ENCODE measurements at places on chromosomes 3 and 15.

- DNase-seq = no peak
These were observed 70.8 kb downstream of the TMCC1 start for GRCh38 chr3:129822679-129823078.

DNA sequence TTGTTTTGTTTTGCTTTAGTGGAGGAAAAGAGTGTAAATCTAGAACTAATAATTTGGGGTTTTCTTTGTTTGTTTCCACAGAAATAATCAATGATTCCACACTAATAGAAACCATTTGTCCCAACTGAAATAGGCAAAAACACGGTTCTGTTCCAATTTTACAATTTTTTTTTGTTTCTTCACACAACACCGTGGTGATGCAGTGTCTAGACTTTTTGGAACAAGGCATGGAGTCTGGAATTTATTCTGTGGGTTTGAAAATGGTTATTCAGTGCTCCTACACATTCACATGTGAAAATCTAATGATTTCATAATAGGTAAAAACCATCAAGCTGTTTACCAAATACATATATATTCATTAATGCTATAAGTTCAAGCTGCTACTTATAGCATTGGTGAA lies 629.0 kb upstream of the TGFBR2 start:
- no peak for DNase-seq

DNA sequence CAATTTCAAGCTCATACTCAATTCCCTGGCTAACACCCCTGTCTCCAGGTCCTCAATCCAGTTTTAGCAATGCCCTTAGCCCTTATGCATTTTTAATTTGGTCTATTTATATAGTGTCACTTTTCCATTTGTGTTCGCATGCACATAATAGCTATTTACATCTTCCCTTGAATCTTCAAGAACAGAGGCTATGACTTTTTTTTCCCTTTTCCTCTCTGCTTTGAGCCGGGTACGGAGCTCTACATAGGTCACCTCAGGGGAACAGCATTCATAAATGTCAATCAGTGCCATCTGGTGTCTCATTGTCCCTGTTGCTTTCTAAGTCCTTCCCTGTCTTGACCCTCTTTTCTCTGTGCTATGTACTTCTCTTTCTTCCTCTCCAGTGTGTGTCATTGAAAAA lies 26.5 kb upstream of the ACTC1 start:
- DNase-seq = no peak

GRCh38 chr15:47674586-47675232 lies 42.6 kb upstream of the SEMA6D start:
- no peak for DNase-seq

- DNase-seq = no peak
These were observed 297.1 kb upstream of the RARB start for GRCh38 chr3:25130724-25131520.

DNA sequence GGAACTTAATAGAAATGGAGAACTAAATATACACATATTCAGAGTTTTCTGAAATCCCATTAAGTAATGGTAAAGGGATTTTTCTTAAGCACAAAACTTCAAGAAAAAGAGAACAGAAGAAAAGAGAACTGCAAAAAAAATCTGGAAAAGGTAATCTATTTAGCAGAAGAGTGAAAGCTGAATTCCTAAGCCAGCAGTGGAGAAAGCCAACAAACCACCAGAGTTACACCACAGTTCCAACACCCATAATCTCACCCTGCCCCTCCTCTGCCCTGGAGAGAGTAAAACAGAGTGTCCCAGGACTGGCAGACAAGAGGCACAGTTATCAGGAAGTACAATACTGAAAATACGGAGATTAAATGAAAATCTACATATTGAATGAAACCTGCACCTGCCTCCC lies 29.4 kb downstream of the TP53BP1 start:
- no peak for DNase-seq

DNA sequence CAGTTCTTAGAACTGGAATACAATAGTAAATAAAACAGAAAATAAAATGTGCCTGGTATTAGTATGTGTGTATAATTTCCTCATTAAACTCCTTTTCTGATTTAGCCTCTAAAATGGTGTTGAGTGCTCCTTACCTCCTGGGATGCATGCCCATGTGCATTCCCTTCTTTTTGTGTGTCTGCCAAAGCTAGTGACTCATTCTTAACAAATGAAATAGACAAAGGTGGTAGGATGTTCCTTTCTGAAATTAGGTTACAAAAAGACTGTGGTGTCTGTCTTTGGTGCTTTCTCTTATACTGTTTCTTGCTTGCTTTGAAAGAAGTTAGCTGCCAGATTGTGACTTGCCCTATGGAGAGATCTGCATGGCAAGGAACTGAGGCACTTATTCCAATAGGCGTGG lies 623.7 kb downstream of the GRM7 start:
- no peak for DNase-seq

DNA sequence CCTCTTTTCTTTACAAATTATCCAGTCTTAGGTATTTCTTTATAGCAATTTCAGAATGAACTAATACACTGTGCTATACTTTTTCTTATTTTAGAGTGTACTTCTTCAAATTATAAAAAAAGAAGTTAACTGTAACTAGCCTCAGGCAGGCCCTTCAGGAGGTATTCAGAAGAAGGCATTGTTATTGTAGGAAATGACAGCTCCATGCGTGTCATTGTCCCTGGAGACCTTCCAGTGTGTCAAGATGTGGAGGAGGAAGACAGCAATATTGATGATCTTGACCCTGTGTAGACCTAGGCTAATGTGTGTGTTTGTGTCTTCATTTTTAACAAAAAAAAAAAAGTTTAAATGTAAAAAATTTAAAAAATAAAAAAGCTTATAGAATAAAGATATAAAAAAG lies 55.5 kb downstream of the IL12A start:
- DNase-seq = no peak

GRCh38 chr15:85964471-85964870 lies 115.2 kb upstream of the AGBL1 start:
- DNase-seq = no peak

- no peak for DNase-seq
These were observed 52.7 kb upstream of the SPATA12 start for GRCh38 chr3:57007521-57008460.

GRCh38 chr15:66718220-66718988 lies 16.4 kb downstream of the SMAD6 start:
- no peak for DNase-seq

GRCh38 chr3:186691676-186692075 lies 25.5 kb upstream of the KNG1 start:
- DNase-seq = no peak

GRCh38 chr15:75452364-75452864 lies 924 bp upstream of the SIN3A start:
- DNase-seq = peak; percentile 78

GRCh38 chr15:67208396-67208795 lies 46.1 kb downstream of the AAGAB start:
- DNase-seq = no peak

GRCh38 chr15:60660290-60661051 lies 181.5 kb upstream of the ICE2 start:
- DNase-seq = no peak

DNA sequence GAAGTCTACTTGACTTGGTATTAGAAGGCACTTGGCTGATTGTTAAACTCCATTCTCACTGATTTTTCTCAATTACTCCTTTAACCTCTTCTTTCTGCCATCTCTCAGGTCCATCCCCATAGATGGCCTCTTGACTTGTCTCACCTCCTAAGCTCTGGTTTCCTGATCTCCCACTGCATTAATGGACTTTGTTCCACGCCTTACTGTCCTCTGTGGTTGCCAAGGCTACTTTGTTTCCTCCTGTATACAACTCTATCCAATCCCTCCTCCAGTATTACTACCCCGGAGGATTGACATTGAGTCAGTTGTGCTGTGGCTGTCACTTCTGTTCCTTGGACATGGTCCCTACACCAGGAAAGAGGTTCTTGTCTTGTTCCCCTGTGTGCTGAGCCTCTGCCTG lies 10.6 kb upstream of the GLCE start:
- no peak for DNase-seq

- DNase-seq = no peak
These were observed 122.2 kb upstream of the TP63 start for GRCh38 chr3:189508784-189509501.

- DNase-seq = no peak
These were observed 26.4 kb downstream of the SLC22A14 start for GRCh38 chr3:38308456-38308855.

DNA sequence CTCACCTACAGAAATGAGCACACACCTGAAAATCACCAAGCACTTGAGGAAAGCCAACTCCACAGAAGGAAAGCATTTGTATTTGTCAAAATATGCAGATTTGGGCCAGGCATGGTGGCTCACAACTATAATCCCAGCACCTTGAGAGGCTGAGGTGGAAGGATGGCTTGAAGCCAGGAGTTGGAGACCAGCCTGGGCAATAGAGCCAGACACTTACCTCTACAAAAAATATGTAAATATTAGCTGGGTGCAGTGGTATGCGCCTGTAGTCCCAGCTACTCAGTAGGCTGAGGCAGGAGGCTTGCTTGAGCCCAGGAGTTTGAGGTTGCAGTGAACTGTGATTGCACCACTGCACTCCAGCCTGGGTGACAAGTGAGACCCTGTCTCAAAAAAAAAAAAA lies 12.3 kb downstream of the RLBP1 start:
- no peak for DNase-seq

DNA sequence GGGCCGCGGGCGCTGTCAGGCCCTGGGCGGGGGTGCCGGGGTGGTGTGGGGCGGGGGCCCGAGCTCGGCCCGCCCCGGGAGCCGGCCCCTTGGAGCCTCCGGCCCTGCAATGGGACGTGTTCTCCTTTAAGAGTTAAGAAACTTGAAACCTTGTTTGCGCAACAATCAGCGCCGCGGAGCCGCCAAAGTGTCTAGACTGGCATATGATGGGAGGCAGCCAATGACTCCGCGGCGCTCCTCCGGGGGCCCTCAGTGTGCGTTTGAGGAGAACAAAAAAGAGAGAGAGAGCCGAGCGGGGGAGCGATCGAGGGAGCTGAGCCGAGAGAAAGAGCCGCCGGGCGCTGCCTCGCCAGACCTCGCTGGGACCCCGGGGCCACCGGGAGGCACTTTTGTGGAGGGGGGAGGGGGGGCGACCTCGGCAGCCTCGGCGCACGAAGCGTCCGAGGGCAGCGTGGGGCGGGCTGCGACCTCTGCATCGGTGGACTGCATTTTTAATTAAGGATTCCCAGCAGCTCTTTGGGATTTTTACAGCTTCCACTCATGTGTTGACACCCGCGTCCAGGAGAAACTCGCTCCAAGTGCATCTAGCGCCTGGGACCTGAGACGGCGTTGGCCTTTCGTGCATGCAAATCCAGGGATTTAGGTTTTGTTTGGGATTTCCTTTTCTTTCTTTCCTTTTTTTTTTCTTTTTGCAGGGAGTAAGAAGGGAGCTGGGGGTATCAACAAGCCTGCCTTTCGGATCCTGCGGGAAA lies at the start of gene SMAD6:
Gene SMAD6 (plus strand): TSS at position 202 of the 752 bp plus-strand sequence. CDS start 1,023 bp downstream, outside the sequence.
- DNase-seq = peak; percentile 58

DNA sequence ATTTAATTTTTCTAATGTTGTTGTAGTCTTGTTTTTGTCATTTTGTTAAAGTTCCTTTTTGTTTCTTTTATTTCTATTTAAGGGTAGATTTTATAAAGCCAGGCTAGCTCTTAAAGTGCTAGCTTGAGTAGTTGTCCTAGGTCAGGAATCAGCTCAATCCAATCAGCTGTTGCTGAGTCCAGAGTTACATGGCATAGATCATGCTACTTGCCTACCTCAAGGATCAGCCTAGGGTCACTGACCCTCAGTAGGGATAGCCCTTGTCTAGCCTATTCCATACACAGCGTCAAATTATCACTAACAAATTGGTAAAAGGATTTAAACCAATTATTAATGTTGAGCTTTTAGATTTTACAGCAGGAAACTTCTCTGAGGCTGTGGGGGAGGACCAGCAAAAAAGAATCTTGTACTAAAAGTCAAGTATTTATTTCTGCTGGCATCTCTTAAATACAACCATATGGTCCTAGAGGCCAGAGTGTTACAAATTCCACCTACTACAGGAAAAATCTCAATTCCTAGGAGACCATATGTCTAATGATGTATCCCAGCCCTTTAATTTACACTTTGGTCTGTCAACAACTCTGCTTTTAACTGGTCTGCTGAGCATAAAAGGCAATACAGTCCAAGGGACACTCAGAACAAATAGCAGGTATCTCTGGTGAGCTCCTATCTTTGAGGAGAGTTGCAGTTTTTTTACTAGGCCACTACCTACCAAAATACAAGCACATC lies 138.3 kb upstream of the PTPRG start:
- DNase-seq = no peak

- no peak for DNase-seq
These were observed 51.5 kb downstream of the IL12A start for GRCh38 chr3:160040181-160040580.

GRCh38 chr15:64772964-64773363 lies 2.4 kb downstream of the RBPMS2 start:
- no peak for DNase-seq

- no peak for DNase-seq
These were observed 56.5 kb downstream of the ST6GAL1 start for GRCh38 chr3:186986816-186987215.

DNA sequence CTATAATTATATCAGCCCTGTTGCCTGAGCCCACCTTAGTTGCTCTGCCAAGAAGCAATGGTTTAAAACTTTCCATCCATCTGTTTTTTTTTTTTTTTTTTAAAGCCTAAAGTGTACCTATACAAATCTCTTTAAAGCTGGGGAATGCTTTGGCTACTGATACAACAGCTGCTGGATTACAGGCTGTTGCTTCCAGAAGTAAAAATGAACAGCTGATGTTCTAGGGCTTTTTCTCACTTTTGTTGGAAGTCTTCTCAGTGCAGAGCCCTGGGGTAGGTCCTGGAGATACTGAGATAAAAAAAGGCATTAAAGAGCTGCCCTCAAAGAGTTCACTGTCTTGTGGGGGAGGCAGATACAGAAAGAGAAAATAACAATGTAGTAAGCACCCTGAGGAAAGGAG lies 218.1 kb downstream of the NLGN1 start:
- DNase-seq = no peak

DNA sequence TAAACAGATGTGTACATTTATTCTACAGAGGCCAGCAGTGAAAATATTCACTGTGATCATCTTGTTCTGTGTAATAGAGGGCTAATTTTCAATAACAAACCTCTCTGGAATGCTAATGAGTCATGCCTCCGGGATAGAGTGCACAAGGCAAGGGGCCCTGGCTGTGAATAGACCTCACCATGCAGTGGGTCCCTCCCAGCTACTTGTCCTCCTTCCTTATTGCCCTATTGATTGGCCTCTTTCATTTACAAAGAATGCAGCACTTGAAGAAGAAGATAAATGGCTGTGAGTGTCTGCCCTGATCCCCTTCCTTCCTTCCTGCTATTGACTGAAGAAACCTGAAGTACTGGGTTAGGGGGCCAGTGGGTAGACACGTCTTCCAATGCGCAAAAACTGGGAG lies 436.3 kb downstream of the WDR72 start:
- no peak for DNase-seq
